ENCODE measurements at places on chromosomes 12 and 14.

DNA sequence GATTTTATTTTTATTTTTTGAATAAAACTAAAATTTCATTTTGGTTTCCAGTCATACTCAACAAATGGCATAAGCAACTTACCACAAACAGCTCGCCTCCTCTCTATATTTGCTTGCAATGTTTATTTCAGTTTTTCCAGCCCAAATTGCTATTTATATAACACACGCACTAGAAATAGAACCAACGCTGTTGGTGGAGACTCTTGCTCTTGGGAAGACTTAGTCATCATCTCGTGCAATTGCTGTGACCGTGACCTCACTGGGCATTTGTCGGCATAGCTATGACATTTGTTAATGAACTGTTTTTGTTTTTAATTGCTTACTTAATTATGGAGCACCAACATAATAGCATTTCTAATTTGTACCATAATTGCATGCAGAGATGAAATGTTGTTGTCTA is 153.1 kb upstream of the OTX2 start:
- no peak for DNase-seq

- DNase-seq, result no peak
Observed at GRCh38 chr14:72186523-72186922, 254.3 kb downstream of the RGS6 start.

GRCh38 chr14:99040052-99040451 is 231.9 kb downstream of the BCL11B start:
- DNase-seq, result no peak

- DNase-seq, result no peak
Observed at GRCh38 chr12:49536526-49537071, 2.2 kb upstream of the KCNH3 start.

- no peak for DNase-seq
Observed at GRCh38 chr12:74918291-74918690, 291.3 kb downstream of the KCNC2 start.

DNA sequence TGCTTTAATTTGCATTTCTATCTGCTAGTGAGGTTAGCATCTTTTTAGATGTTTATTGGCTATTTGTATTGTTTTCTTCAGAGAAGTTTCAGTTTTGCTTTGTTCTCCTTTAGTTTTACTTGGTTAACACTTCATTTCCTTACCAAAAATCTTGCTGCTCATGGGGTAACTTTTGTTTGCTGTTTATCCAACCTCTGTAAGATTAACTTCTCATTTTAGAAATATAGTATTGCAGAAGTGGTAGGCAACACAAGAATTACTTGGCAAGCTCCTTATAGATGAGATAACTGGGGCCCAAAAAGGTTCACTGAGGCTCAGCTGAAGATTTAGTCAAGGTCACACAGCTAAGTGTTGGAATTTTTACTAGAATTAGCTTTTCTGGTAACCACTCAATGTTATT is 40.5 kb downstream of the ALKBH1 start:
- no peak for DNase-seq

DNA sequence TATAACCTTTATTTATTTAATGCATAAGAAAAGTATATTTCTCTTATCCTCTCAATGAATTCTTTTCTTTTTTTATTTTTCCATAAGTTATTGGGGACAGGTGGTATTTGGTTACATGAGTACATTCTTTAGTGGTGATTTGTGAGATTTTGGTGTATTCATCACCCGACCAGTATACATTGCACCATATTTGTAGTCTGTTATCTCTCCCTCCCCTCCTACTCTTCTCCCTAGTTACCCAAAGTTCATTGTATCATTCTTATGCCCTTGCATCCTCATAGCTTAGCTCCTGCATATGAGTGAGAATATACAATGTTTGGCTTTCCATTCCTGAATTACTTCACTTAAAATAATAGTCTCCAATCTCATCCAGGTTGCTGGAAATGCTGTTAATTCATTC is 1900.0 kb upstream of the SEL1L start:
- DNase-seq, result no peak

DNA sequence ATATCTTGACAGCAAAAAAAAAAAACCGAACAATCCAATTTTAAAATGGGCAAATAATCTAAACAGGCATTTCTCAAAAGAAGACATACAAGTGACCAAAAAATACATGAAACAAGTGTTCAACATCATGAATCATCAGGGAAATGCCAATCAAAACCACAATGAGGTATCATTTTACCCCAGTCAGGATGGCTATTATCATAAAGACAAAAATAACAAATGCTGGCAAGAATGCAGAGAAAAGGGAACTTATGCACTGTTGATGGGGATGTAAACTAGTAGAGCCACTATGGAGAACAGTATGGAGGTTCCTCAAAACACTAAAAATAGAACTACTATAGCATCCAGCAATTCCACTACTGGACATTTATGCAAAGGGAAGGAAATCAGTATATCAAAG is 448.2 kb downstream of the RGS6 start:
- DNase-seq, result no peak

GRCh38 chr12:104454997-104455396 is 1.8 kb upstream of the CHST11 start:
- no peak for DNase-seq

DNA sequence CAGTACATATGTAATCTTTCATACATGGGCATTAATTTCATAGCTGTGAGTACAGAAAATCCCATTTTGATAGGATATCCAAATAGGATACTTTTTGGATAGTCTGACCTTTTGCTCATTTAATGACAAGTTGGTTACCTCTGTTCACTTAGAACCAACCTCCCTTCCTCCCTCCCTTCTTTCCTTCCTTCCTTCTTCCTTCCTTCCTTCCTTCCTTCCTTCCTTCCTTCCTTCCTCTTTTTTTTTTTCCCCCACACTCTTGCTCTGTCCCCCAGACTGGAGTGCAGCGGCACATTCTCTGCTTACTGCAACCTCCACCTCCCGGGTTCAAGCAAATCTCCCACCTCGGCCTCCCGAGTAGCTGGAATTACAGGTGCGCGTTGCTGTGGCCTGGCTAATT is 162.9 kb downstream of the FUT8 start:
- no peak for DNase-seq

Data from NCI-H1436 (cell line).